Left hindlimb (tissue), 1 donor: ENCODE measurements at places on chromosomes 3 and 15.

- no peak for DNase-seq
Measured at GRCh38 chr3:9448643-9449042, 51.2 kb downstream of the SETD5 start.

DNA sequence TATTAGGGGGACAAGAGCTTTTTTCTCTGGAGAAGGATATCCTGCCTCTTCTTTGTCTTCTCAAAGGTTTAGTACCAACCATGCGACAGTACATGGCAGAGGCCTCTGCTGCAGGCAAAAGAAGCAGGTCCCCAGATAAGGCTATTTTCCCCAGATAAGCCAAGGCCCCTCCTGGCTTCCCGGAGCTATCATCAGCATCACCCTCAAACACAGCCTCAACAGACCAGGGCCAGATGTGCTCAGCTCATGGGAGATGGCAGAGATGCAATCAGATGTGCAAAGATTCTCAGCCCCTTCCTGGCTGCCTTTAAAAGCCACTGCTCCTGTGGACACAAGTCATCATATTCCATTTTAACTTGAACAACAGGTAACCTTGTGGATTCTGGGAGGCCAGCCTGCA, 49.0 kb downstream of the NTRK3 start:
- no peak for DNase-seq

GRCh38 chr15:101647251-101647650, 4.9 kb downstream of the TM2D3 start:
- no peak for DNase-seq

GRCh38 chr3:182201456-182202168, 489.9 kb downstream of the SOX2 start:
- no peak for DNase-seq

- DNase-seq, result no peak
Measured at GRCh38 chr3:166013073-166013679, 176.0 kb upstream of the BCHE start.

GRCh38 chr3:40078590-40078989, 230.9 kb upstream of the EIF1B start:
- peak; percentile 42 for DNase-seq

DNA sequence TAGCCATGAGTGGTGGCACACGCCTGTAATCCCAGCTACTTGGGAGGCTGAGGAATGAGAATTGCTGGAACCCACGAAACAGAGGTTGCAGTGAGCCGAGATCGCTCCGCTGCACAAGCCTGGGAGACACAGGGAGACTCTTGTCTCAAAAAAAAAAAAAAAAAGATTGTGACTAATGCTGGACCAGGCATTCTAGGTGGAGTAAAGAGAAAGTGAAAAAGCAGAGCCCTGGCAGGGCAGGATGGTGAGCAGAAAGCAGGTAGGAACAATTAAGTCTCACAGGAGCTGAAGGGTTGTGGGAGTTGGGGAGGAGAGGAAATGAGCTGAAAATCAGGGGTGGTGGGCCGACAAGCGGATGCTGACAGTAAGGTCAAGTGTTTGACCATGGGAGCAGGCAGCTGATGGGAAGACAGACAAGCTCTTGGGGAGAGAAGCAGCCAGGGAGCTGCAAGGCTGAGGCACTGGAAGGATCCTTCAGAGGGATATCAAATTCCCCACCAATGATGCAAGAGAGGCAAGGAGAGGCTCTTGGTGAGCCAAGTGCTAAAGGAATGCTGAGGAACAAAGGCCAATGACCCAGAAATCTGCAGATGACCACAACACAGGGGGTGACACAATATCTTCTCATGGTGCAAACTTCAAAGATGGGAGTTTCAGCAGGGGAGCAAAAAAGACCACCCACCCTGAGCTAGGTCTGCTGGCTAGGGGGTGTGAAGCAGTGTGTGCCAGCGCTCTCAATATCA, 251.1 kb downstream of the ULK4 start:
- no peak for DNase-seq

GRCh38 chr3:48039487-48040190, 23.4 kb upstream of the MAP4 start:
- DNase-seq, result no peak

GRCh38 chr15:60913900-60914299, 315.2 kb downstream of the RORA start:
- DNase-seq, result no peak

GRCh38 chr15:57518779-57519405, 72.8 kb upstream of the MYZAP start:
- no peak for DNase-seq

GRCh38 chr3:16203671-16204629, 29.5 kb downstream of the GALNT15 start:
- DNase-seq, result no peak

DNA sequence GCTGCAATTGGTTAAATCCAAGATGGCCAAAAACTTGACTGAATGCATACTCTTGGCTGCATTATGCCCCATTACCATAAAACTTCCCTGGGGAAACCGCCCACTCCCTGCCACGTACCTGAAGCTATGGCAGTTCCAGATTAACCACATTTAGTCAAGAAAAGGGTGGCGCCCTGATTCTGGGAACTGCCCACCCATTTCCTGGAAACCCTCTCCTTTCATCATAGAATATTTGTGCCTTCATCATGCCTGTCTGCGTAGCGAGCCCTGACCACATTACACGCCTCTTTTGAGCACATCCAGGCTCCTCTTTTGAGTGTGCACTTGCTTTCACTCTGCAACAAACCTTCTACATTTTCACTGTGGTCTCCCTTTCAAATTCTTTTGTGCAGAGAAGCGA, 5.2 kb downstream of the LINS1 start:
- DNase-seq, result peak; percentile 24
